D721Med (cell line): ENCODE measurements at places on chromosomes 1 and 21.

GRCh38 chr1:55695151-55695550 lies 480.0 kb upstream of the USP24 start:
- DNase-seq, result no peak

- DNase-seq, result no peak
Observed at GRCh38 chr1:179941454-179941853, 13.2 kb upstream of the CEP350 start.

DNA sequence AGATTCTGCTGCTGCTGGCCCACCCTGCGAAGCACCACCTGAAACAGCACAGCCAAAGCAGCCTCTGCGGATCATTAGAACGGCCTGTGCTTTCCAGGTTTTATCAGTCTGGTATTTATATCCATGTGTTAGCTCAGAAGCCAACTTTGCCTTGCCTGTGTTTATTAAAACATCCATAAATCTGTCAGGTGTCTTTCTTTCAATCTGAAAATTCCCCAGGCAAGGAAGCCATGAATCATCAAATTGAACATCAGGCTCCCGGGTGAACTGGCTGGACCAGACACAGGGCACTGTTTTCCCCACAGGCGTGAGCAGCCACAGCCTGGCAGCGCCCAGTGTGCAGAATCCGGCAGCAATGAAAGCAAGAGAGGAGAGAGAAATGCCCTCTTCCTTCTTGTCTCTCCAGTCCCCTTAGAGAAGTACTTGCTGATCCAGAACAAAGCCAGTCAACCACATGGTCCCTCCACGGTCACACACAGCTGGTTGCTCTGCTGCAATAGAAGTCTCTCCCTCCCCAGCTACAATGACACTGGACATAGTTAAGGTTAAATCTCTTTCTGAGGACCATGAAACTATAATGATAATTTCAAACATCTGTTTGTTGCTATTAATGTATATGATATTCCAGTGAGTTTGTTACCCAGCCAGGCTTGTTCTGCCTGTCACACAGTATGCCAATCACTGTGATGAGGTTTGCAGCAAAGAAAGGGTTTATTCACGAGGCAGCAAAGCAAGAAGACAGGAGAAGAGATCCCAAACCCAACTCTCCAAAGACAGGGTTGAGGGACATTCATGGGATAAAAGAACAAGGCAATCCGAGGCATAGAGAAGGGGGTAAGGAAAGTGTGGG lies 212.1 kb upstream of the FMN2 start:
- no peak for DNase-seq

- DNase-seq, result no peak
Observed at GRCh38 chr1:240820816-240821215, 208.9 kb upstream of the GREM2 start.

- DNase-seq, result no peak
Observed at GRCh38 chr1:193754151-193754550, 567.7 kb upstream of the B3GALT2 start.

DNA sequence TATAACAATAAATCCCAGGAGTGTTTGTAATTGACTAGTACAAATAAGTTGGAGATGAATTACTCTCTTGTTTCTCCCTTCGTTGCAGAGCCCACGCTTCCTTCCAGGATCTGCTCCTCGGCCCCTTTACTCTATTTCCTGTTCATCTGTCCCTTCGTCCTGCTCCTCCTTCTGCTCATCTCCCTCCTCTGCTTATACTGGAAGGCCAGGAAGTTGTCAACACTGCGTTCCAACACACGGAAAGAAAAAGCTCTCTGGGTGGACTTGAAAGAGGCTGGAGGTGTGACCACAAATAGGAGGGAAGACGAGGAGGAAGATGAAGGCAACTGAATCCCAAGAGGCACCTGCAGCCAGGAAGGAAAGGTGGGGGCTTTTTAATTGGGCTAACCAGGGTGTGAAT lies 26.4 kb upstream of the TTF2 start:
- DNase-seq, result no peak

- no peak for DNase-seq
Observed at GRCh38 chr21:37565530-37566223, 199.1 kb downstream of the DYRK1A start.

GRCh38 chr1:211371406-211372105 lies 44.9 kb downstream of the TRAF5 start:
- no peak for DNase-seq

DNA sequence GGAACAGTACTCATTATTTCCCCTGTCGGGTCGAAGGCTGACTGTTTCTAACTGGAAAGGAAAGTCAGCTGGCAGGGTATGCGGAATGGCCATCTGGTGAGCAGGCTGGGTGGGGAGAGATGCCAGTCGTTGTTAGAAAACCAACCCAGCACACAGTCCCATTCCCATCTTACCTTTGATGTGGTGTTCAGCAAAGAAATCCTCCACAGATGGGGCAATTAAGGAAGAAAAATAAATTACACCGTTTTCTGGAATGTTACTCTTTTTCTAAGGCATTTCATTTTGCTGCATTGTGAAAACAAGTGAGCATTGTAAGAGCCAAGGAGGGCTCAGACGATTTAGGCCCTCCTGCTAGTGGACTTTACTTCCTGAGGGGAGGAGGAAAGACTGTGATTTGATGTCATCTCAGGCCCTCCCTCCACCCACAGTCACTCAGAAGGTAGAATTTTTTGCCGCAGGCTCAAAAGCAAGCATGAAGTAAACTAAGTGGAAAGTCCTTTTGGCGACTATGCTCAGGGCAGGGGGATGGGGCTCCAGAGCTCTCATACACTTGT lies at the start of gene SLC16A4:
Gene SLC16A4 (minus strand): TSS at position 335 of the 554 bp plus-strand sequence. CDS start 1,703 bp downstream, outside the sequence.
- no peak for DNase-seq
